Inflammatory macrophage (primary cell): ENCODE measurements at places on chromosomes 16 and 17.

GRCh38 chr17:36063786-36064541 is at the start of gene CCL18:
Gene CCL18 (plus strand): TSS chr17:36064272. CDS start chr17:36064343, 71 bp downstream.
- peak; percentile 42 for DNase-seq

- peak; percentile 11 for DNase-seq
Measured at GRCh38 chr17:73227379-73227778, 34.3 kb downstream of the CPSF4L start.

- no peak for DNase-seq
Measured at GRCh38 chr16:6482696-6483468, 849.8 kb upstream of the RBFOX1 start.

DNA sequence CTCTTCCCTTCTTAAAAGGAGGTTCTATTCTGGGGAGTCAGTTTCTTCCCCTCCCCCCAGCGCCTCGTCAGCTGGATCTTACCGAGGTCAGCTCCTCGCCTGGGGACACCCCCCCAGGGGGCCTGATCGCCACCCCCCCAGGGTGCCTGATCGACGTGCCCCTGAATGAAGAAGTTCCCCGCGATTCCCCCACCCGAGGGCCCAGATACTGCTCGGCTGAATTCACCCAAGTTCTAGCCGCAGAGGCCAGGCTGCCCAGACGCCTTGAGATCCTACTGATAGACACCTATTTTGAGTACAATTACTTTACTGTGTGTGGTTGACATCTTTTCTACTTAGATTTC is 1.4 kb downstream of the RAB11FIP3 start:
- no peak for DNase-seq

DNA sequence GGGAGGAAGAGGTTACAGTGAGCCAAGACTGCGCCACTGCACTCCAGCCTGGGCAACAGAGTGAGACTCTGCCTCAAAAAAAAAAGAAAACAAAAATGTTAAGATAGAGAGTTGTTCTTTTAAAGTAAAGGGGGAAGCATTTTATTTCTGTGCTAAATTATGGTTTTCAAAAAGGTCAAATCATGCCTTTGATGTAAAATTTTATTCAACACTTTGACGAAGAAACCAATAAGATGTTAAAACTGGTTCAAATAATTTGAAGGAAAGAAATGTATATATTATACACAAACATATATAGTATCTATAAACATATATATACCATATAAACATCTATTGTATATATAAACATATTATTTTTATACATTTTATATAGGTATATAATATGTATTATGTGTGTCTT is 43.4 kb upstream of the RPH3AL start:
- no peak for DNase-seq

- no peak for DNase-seq
Measured at GRCh38 chr16:84096447-84097005, 20.2 kb downstream of the MBTPS1 start.

DNA sequence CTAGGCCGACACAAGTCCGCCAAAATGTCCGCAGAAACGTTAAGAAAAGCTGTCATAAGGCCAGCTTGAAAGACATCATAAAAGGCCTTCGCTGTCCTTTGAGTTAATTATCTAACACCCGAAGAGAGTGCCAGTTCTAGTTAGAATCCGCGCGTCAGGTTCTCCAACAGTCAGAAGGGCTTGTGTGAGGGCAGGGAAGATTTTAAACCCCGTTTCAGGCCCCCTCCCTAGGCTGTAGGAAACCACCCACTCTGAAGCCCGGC is 729 bp upstream of the CLTC start:
- DNase-seq, result no peak

DNA sequence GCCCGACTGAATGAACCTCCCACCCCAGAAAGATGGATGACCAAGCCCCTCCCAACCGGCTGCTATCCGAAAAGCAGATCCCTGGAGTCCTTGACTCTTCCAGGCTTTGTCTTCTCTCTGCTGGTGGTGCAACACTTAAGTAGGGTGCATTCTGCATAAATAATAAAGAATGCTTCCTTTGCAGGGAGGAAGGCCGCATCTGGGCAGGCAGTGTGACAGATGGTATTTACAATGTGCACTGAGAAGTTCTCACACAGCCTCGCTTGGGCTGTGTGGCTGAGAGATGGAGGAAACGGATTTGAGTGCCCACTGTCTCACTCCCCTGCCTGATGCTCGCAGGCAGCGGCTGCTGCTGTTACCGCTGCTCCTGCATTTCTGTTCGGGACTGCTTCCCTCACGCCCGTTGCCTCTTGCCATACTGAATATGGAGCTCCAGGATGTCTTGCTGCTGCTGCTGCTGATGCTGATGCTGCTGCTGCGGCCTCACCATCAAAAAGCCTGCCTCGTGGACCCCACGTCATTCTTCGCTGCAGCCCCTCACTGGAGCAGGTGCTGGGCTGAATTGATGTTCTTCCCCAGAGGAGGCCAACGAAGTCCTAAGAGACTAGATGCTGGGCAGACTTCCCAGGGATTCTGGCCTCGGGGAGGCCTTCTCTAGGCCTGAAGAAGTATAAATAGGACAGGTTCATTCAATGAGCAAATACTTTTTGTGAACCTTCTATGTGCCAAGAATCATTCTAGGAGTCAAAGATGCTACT is 7.1 kb upstream of the RHBDL3 start:
- DNase-seq, result no peak

GRCh38 chr17:44689477-44690217 is at the start of gene CCDC43:
Gene CCDC43 (minus strand): TSS chr17:44689776. CDS start chr17:44689753, 23 bp downstream.
- DNase-seq, result peak; percentile 95

- DNase-seq, result no peak
Measured at GRCh38 chr16:66473654-66474519, 46.8 kb downstream of the BEAN1 start.

GRCh38 chr17:34095106-34095505 is 160.0 kb upstream of the CCL2 start:
- no peak for DNase-seq

- DNase-seq, result peak; percentile 77
Measured at GRCh38 chr17:19744922-19745757, 3.0 kb downstream of the ALDH3A1 start.

GRCh38 chr16:81149614-81150013 is 53.4 kb upstream of the GCSH start:
- no peak for DNase-seq

DNA sequence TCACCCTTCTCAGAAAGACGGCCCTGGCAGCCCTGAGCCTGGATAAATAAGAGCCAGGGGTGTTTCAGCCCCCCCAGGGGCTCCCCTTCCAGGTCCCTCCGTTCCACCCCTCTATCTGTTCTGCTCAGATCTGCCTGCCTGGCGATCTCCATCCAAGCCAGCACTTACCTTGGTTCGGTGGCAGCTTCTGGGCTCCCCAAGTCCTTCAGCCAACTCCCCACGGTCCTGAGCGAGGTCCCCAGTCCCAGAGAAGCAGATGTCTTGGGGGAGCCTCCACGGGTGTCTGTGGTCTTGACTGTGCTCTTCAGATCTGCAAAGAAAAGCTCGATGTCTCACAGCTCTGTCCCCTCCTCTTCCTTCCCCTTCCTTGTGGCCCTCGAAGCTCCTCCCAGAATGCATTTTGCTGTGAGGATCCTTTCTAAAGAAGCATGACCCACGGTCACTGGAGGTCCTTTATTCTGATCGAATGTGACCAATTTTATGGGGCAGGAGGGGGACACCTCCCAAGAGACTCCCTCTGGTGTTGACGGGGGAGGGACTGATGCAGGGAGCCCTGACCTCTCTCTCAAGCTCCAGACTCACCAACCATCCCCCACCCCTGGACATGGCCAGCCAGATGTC is at the start of gene PIK3R6:
TSS of gene PIK3R6 (minus strand) at position 314 of the 621 bp plus-strand sequence. CDS start 17,880 bp downstream, outside the sequence.
- DNase-seq, result peak; percentile 58

DNA sequence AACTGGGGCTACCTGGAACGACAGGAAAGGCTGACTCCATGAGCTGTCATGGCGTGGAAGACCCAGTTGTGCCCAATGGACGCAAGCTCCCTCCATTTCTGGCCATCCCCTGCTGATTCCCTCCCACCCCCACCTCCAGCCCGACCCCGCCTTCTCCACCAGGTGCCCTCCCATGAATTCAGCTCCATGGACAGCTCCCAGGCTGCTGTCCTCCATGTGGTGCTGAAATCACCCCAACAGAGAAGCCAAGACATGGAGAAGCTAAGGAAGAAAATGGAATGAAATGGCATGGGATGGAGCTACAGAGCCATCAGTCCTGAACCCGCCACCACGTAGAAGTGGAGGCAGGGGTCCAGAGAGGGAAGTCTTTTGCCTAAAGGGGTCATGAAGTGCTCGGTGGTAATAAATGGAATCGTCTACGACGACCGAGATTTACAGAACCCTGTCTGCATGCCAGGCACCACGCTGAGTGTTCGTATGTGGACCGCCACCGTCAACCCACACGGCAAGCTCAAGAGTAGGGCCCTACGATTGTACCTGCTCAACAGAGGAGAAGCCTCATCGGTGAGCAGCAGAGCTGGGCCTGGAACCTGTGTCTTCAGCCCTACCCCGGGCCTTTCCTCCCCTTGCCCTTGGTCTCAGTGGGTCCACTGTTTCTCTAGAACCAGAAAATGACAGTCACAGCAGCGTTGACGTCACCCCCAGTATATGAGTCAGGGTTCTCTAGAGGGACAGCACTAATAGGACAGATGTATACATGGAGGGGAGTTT is 9.3 kb upstream of the ZC3H18 start:
- peak; percentile 10 for DNase-seq

- DNase-seq, result no peak
Measured at GRCh38 chr17:6526362-6527152, 29.8 kb downstream of the PITPNM3 start.

DNA sequence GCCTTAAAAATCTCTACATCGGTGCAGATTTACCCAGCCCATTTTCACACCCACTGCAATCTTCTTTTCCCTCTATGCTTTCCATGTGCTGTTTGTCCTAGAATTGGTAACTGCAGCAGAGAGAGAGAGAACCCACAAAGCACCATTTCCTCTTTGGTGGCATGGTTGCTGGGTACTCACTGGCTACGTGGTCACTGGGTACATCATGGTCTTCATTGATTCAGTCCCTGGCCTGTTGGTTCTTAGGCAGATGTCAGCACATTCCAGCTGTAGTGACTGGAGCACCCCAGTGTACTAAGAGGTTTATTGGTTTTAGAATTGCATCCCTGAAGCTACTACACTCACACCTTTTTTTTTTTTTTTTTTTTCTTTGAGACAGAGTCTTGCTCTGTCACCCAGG is 156.1 kb upstream of the CACNG5 start:
- DNase-seq, result no peak

- DNase-seq, result peak; percentile 51
Measured at GRCh38 chr17:57422574-57423164, 166.3 kb downstream of the MSI2 start.

- peak; percentile 81 for DNase-seq
Measured at GRCh38 chr17:72976971-72977770, 115.3 kb downstream of the SLC39A11 start.

- DNase-seq, result no peak
Measured at GRCh38 chr16:68031951-68032350, 8.9 kb downstream of the DUS2 start.

- no peak for DNase-seq
Measured at GRCh38 chr16:68374961-68375660, 64.3 kb downstream of the PRMT7 start.

DNA sequence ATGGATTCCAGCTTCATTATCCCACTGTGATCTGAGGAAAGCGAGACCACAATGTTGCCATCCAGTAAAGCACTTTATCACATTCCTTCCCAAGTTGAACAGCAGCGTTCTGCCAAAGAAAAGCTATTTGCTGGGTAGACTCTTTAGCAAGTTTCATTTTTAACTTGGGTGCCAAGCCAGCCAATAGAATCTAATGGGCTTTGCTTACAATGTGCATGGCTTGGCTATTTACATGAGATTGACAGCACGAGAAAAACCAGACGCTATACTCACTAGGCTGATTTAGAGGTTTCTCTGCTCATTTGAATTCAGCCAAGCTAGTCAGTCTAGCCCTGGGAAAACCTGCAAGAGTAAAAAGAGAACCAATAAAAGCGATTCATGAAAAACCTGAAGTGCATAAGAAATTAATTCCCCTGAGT is 108.9 kb downstream of the CDH13 start:
- DNase-seq, result no peak

DNA sequence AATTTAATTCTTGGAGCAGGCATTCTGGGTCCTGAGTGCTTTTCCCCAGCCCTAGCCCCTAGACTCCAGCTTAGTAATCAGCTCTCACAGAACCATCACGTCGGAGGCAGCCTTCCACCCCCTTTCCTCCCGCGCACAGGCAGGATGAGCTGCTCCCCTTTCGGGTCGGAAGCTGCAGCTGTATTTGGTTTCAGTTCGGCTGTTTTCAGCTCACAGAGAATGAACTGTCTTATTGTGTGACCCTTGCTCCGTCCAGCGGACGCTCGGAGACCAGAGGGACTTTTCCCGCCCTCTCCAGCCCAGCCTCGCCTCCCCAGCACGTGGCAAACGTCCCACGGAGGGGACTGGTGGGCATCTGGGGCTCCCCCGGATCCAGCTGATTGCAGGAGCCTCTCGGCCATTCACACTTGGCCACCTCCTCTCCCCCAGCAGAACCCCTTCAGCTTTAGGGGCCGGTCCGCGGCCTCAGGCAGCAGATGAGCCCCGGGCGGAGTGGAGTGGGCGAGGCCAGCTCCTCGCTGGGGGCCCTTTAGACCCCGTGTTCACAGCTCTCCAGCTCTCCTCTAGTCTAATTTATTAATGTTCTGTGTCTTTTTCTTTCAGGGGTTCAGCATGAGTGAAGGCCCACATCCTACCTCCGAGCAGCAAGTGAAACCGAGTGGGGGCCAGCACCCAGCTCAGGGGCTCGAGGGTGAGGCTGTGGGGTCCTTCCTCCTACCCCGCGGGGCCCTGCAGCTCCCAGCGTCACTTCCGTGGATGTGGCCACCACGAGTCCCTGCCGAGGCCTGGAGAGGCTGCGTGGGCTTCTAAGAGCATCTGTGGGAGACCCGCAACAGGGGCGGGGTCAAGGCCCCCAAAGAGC is 863 bp upstream of the UTS2R start:
- DNase-seq, result no peak

- DNase-seq, result no peak
Measured at GRCh38 chr16:28258567-28258966, 33.8 kb upstream of the SBK1 start.

GRCh38 chr16:15459791-15460190 is 25.4 kb downstream of the BMERB1 start:
- no peak for DNase-seq

GRCh38 chr17:38585056-38585917 is 20.5 kb downstream of the SRCIN1 start:
- DNase-seq, result no peak

GRCh38 chr17:59355702-59356325 is 24.4 kb downstream of the YPEL2 start:
- no peak for DNase-seq

GRCh38 chr17:16943032-16943352 is 28.9 kb downstream of the TNFRSF13B start:
- DNase-seq, result no peak
